Cortex of kidney (tissue), 1 donor: ENCODE measurements at places on chromosomes 11 and 22.
A peak's percentile ranks its signal among the peaks of the same experiment; 100 is the strongest.

DNA sequence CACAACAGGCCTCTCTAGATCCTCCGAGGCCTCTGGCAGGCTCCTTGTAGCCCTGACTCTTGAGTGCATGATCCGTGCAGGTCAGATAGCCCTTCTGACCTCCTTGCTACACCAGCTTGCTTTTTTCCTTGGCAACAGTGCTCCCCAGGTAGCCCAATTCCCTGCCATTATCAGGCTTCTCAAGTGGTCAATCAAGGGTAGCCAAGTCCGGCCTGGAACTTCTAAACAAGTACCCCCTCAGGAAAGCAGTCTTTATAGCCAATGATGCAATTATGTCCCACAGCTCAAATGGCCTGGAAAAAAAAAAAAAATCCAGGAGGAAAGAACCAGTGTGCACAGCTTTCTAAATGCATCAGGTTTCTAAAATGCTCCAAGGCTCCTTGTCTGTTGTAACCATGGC, 59.8 kb downstream of the TENM4 start:
- DNase-seq: no peak

- no peak for DNase-seq
These were observed 23.8 kb downstream of the OPCML start for GRCh38 chr11:133508468-133508867.

DNA sequence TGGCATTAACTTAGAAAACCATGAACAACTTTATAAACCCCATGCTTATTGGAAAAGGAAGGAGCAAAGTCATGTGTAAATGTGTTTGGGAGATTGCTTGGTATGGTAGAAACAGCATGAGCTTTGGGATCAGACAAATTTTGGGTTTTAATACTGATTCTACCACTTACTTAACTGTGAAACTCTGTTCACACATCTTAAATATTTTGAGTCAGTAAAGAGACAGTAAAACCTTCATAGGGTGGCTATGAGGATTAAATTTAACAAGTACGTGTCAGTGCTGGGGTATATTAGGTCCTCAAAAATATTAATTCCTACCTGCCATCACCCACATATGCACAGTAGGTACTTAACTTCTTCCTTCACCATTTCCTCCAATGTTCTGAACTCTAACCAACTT, 96.5 kb downstream of the CD44 start:
- no peak for DNase-seq

DNA sequence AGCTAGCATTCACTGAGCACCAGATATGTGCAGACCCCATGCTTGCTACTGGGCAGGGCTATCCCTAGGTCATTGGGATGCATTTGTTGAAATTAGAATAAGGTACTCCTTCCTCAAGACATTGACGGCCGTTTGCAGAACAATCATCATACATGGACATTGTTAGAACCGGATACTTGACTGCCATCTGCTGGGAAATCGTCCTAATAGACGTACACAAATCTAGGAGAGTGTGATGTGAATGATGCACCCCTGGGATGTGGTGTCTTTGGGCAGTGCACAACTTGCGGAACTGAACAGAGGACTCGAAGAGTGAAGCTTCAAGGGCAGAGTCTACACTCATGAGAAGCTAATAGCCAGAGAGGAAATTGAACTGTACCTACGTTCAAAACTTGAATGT, 35.9 kb downstream of the MYO18B start:
- DNase-seq: no peak

- DNase-seq: peak; percentile 82
These were observed at the start of gene EIF3L for GRCh38 chr22:37849089-37849751. EIF3L (plus strand) TSS chr22:37849419; CDS start chr22:37849450, 31 bp downstream.

GRCh38 chr11:91969486-91969885, 255.1 kb upstream of the FAT3 start:
- no peak for DNase-seq

DNA sequence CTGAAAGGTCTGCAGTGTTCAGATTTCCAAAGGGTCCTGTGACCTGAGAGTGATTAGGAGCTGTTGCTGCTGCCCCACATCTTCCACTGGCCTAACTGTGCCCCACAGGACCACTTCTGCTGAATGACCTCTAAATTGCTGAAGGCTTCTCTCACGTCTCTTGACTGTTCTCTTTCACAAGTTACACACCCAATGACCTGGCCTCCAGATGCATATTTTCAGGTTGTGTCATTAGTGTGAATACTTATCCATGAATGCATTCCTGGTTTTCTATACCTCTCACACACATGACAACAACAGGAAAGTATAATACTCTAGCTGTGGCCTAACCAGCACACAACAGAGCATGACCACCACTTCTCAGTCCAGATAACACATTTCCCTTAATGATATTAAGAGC, 15.4 kb downstream of the PRR14L start:
- DNase-seq: no peak

- DNase-seq: no peak
These were observed 616 bp downstream of the GGT5 start for GRCh38 chr22:24244144-24244787.

DNA sequence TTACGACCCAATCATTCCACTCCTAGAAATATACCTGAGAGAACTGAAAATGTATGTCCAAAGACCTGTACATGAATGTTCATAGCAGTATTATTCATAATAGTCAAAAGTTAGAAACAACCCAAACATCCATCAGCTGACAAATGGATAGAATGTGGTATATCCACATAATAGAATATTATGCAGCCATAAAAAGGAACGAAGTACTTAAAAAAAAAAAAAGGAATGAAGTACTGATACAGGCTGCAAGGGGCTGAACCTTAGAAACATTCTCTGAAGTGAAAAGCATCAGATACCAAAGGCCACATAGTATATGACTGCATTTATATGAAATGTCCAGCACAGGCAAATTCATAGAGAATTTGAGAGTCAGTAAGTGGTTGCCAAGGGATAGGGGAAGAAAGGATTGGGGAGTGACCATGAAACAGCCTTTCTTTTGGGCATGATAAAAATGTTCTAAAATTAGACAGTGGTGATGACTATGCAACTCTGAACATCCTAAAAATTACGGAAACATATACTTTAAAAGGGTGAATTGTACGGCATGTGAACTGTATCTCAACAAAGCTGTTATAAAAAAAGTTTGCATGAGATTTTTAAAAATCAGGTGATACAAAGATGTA, 1.8 kb downstream of the TPST2 start:
- no peak for DNase-seq

GRCh38 chr11:41237382-41237781, 222.1 kb downstream of the LRRC4C start:
- DNase-seq: no peak

DNA sequence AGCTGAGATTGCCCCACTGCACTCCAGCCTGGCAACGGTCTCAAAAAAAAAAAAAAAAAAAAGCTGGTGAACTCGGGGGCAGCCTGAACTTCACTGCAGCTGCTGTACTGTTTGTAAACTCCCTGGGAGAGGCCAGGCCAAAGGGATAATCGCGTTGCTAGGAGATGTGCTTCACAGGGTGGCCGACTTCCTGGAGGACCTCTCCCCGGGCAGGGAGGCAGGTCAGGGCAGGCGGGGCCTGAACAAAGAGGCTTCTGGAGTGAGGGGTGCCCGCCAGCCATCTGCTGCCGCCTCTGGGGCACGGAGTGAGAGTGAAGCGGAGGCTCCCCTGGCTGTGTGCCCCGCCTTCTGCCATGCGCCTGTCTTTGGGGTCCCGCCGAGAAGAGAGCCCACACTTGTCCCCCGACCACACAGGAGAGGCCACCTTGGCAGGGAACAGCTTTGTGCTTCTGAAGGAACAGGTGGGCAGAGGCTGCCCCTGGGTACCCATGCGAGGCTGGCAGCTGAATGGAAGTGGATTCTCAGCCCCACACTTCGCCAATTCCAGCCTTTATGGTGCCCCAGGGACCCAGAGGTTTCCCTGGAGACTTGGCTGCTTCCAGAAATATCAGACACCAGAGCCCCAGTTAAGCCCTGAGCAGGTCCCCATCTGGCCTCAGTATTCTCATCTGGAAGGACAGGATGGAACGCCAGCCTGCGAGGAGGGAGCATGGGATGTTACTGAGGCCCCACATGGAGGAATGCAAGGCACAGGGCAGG, 29.6 kb downstream of the TMEM184B start:
- DNase-seq: no peak

DNA sequence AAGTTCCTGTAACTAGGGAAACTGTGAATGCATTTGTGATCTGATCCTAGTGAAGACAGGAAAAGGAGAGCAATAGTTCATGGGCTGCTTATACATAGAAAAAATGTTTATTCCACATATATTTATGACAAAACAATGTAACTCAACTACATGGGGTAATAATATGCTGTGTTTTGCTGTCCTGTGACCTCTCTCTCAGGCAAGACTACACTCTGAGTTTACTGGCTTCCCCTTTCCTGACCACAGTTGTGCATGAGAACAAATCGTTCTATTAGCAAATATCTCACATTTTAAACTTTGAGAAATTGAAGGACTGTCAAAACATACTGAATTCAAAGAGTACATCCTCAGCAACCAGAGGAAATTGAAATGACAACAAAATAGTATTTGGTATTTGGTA, 161.9 kb upstream of the TRPC6 start:
- no peak for DNase-seq

- DNase-seq: no peak
These were observed 206.1 kb downstream of the PGR start for GRCh38 chr11:100923555-100923954.

GRCh38 chr11:4146070-4146771, 51.6 kb downstream of the RRM1 start:
- no peak for DNase-seq

- DNase-seq: no peak
These were observed 167.5 kb downstream of the CNTN5 start for GRCh38 chr11:99188221-99188620.

DNA sequence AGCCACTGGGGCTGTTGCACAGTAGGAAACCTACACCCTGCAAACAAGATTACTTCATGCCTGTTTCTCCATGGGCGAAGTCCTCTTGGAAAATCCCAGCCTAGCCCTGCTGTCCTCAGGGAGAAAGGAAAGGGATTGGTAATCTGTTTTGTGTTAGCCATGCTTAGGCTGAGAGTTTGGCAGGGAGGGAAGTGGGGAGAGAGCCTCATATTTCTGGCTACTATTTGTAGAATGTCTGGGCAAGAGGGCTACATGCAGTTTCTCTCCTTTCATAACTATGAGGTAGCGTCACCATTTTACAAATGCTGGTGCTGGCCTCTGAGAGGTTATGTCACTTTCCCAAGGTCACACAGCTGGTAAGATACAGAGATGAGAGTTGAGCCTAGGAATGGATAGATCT, 737 bp upstream of the MFRP start:
- no peak for DNase-seq

DNA sequence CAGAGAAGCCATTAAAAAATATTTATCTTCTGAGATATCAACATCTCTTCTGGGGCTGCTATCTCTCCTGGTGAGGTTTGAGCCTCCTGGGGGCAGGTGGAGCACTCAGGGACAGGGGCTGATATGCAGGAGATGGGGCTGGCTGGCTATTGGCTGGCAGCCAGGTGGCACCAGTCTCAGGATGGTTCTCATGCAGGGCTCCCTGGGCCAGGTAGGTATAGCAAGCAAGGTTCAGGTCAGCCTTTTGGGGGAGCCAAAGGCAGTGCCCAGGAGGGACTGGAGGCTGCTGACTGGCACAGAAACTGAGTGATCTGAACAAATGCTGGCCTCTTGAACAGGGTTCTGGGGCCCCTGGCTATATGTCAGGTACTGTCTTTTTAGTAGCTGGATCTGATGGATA, 29.7 kb upstream of the EMSY start:
- no peak for DNase-seq

DNA sequence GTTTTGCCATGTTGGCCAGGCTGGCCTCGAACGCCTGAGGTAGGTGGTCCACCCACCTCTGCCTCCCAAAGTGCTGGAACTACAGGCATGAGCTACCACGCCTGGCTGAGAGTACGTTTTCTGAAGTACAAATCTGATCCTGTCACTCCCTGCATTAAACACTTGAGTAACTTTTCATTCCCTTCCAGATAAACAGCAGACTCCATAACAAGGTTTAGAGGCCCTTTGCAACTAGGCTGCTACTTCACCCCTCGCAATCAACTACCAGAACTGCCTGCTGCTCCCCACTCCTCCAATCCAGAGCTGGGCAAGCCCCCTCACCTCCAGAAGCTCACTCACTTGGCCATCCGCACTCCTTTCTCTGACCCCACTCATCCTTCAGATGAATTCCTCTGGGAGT, 1.5 kb downstream of the KCTD14 start:
- DNase-seq: no peak

GRCh38 chr11:79007771-79008402, 432.9 kb downstream of the TENM4 start:
- no peak for DNase-seq

- no peak for DNase-seq
These were observed 5.1 kb upstream of the ZNF280B start for GRCh38 chr22:22513619-22514018.

DNA sequence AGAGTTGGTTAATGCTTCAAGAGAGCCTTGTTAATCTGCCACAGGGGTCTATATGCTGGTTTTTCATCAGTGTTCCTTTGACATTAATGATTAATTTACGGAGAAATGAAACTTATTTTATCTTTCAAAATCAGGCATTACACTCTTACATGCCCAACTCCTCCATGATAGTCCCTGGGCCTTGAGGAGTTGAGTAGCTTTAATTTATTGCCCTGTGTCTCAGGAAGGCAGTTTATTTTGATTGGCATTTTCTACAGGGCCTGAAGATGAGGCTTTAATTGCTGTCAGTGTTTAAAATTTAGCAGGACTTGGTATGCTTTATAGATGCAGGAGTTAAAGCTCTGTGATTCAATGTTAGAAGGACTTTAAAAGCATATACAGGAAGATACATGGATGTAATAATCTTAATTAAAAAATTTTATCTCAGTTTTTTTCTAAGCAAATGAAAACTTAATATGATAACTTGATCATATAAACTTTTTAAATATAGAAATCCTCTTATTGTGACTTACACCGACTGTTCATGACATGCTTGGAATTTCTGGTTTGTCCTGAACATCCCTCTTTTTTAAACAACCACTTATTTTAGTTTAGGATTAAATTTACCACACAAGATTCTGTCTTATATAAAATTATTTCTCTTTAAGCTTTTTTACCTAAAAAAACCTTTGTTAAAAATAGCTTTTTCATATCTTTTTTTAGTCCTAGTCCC, 12.2 kb downstream of the GLYAT start:
- no peak for DNase-seq

DNA sequence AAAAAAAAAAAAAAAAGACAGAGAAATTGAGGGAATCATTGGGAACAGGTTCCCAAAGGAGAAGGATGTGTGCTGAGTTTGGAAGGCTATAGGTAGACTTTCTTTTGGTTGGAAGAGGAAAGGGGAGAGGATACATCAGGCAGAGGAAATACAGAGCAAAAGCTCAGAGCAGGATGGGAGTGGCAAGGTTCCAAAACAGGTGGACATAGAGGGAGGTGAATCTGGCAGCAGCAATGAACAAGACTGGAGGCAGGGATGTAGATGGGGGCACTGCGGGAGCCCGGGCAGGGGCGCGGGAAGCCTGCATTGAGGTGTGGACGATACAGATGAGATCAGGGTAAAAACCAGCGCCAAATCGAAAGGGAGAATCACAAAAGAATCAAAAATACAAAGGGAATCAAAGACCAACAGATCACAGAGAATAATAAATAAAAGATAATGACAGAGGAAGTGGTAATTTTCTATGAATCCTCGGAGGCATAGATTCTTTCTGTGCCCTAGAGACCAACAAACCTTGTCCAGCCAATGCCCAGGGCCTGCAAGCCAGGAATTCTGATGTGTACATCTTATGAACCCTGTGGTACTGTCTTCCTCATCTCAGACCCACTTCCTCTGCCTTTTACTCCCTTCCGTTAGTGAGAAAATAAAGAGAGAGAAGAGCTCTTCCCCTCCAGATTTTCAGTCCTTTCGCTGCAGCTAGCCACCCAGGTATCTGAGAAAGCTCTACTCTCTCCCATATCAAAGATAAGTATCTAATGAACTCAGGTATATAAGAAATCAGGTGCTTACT, 70.3 kb downstream of the SLC1A2 start:
- DNase-seq: no peak
